Stimulated activated CD4-positive, alpha-beta T cell treated with anti-CD3 and anti-CD28 coated beads, Interleukin-1b, Interleukin-23, amount 100 ng/mL, for 1 hour (primary cell): ENCODE measurements at places on chromosomes 1 and 21.
A peak's percentile ranks its signal among the peaks of the same experiment; 100 is the strongest.

DNA sequence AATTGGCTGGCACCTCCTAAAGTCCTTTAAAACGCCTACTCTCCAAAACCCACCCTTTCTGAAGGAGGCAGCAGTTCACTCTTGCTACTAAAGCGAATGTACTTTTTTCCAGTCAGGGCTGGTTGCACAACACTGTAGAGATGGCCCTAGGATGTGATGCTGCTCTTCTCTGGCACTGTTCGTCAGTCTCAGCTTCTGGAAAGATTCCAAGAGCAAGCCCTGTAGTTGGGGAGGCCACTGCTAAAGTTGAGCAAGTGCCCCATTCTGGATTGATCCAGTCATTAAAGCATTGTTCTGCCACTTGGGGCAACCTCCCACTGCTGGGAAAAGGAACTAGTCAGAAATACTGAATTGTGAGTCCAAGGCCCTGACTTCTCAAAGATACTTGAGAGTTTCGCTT is 28.5 kb upstream of the KCNQ4 start:
- DNase-seq = no peak

DNA sequence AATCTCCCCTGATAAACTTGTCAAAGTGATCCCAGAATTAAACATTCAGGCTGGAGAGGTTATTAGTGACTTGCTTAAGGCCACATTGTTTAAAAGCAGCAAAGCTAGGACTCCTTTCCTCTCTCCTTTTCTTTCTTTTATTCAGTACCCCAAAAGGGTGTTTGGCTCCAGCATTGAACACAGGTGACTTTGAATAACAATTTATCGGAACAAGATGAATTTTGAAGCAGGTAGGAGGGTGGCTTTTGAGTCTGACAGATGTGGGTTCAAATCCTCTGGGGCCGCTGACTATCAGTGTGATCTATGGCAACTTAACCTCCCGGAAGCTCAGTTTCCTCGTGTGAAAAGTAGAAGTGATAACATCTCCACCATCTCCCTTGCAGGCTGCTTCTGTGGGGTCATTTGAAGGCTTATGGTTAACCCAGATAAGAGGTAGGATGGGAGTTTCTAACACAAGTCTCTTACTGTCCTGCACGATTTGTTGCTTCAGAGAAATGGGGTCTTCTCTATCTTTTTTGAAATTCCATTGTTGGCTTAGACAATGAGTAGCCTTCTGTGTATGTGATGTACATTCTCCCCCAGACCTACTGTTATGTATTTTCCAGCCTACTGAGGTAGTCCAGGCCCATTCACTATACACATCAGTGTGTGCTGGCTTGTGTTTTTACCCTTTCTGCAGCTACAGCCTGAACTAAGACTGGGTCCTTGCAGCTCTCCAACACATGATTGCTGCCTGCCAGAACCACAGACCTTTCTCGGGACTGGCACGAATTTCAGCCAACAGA is 29.0 kb downstream of the JUN start:
- no peak for DNase-seq

DNA sequence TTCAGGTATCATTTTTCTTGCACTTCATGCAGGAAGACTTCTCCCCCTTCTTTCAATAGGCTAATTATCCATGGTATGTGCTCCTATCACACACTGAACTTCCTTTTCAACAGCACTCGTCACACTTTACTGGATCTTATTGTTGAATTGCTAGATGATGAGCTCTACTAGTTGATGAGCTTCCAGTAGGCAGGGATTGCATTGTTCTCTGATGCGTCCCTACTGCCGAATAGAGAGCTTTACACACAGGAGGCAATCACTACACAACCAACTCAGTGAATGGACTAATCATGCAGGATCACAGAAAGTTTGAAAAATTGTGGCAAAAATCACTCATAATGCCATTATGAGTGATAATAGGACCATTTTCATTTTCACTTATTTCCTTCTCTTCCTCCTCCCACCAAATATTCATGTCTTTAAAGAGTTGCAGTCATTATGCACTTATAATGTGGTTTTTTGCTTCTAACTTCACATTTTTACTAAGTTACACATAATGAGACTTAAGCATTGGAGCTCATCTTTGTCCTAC is 128.1 kb upstream of the ZNF648 start:
- no peak for DNase-seq

DNA sequence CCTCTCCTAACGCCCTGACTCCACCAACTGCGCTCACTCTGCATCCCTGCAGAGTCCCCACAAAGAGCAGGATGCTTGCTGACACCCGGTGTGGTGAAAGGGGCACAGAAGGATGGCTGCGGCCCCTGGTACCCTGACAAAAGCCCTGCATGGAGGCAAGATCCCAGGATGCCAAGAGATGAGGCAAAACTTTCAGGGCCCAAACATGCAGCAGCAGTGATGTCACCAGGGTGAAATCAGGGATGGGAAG is 36.6 kb downstream of the SLC9A1 start:
- DNase-seq = no peak

GRCh38 chr1:191905781-191906180 is 252.5 kb upstream of the RGS18 start:
- DNase-seq = no peak

DNA sequence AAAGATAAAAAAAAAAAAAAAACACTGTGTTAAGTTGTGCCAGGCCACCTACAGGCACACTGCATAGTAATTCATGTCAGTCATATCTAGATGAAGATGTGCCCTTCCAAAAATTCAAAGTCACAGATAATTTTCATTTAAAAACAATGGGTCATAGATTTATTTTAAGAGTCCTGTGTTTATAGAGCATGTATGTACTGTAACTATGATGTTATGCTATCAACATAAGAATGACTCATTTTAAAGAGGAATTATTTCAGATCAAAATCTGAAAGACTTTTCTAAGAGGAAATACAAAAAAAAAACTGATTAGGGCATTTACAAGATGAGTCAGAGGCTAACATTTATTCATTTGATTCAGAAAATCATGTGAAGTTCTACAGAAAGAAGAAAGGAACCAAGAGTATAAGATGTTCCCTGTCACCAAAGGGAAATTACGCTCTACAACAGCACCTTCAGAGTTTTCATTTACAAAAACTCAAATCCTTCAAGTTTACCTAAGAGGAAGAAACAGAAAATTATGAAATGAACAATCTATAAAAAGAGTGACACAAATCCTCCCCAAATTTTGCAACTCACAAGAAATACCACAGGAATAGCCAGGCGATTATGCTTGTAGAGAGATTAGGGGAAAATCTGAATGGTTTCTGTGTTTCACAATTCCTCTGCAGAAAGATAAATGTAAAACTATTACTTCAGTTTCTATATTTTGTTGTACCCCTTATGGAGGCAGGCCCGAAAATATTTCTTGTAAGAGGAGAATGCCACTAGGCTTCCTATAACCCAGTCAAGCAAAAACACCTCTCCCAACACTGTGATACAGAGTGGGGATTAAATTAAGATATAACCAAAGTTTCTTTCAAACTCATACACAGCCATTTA is 13.8 kb downstream of the TP53BP2 start:
- DNase-seq = no peak

DNA sequence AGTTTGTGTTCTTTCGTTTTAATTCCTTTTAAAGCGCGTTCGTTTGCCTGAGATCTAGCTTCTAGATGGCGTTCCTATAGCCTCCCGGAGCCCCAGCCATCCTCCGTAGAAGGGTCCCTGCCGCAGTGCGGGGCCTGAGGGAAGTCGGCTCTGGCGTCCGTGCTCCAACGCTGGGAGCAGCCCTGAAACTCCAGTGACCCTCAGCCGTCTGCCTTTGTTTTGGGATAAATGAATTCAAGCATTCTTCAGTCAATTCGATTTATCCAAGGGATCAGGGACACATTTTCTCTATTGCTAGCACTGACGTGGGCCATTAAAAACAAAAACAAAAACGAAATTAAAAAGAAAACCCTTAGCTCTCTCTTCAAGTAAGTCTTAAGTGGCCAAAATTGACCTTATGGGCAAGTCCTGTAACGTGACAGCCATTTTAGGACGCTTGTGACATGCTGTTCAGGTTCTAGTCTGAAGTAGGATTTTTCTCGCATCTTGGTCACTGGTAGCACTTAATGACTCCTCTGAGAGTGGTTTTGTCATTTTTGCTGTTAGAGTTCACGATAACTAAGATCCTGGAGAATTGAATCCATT is 742 bp upstream of the HSPA13 start:
- DNase-seq = peak; percentile 5

DNA sequence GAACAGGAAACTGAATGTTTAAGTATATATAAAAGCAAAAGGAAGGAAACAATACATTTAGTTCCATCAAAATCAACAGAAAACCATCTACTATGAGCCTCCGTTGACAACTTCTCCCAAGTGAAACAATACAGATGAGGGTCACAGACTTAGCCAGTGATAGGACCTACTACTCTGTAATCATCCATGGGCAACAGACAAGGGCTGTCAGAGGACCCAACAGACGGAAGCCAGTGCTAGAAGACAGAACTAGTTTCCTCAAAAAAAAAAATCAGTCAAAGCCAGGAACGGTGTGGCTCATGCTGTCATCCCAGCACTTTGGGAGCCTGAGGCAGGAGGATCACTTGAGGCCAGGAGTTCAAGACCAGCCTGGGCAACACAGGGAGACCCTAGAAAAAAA is 20.6 kb downstream of the RERE start:
- no peak for DNase-seq

GRCh38 chr1:51238034-51238403 is 1.9 kb downstream of the RNF11 start:
- DNase-seq = no peak

- DNase-seq = no peak
These were observed 31.9 kb downstream of the OTUD7B start for GRCh38 chr1:149978547-149979023.

GRCh38 chr1:30335389-30335996 is 387.9 kb downstream of the MATN1 start:
- no peak for DNase-seq

GRCh38 chr1:26677306-26678115 is 18.3 kb upstream of the ARID1A start:
- no peak for DNase-seq

DNA sequence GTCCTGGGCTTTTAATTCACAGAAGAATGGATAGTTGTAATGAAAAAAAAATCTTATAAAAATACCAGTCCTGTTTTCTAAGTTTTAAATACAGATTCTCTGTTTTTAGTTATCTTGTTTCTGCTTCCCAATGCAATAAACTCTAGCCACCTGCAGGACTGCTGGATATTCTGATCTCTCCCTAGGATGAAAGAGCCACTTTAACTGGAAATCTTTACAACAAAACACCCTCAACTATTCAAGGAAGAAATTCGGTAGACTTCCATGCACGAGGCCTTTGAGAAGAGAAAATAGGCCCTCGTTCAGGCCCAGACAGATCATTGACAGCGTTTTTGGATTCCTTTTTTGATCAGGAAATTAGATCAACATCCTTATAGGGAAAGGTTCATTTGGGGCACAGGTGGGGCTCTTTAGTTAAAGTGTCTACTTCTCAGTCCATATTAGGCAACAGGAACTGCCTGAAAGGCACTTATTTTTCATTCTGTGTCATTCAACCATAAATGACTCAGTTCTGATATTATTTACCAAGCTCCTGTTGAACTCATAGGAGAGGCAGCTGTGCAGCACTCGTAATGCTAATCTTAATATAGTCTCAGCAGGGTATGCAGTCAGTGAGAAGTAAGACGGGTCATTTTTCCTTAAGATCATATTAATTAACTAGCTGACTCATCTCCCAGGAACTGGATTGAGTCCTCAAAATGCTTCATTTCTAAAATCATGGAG is 71.1 kb upstream of the ERRFI1 start:
- DNase-seq = no peak

DNA sequence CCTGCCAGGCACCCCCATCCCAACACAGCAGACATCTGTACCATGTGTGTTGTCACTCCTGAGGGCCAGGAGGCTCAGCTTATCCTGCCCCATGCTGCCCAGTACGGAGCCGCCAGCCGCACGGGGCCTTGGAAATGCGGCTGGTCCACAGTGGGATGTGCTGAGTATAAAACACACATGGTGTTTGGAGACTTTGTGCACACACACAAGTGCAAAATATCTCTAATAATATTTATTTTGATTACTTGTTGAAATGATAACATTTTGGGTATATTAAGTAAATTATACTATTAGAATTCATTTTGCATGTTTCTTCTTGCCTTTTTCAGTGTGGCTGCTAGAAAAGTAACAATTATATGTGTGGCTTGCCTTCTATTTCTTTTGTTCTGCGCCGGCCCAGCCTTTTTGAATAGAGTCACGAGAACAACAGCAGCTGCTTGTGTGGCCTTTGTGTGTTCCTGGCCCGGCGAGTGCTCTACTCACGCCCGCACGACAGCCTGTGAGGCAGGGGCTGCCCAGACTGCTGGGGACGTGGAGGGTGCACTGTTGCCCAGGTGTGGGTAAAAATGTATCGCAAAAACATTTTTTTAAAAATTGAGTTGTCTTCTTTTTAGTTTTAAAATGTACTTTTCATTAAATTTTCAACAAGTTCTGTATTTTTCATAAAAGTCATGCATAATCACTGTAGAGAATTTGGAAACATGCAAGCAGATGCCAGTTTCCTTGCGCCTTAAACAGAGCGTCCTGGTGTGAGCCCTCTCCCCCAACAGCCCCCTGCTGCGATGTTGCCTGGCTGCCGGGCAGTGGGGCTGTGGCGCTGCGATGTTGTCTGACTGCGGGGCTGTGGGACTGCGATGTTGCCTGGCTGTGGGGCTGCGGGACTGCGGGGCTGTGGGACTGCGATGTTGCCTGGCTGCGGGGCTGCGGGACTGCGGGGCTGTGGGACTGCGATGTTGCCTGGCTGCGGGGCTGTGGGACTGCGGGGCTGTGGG is 35.5 kb downstream of the COQ8A start:
- DNase-seq = no peak

GRCh38 chr21:45496968-45497845 is 45.0 kb downstream of the SLC19A1 start:
- no peak for DNase-seq

GRCh38 chr21:25506887-25507286 is 100.4 kb downstream of the MRPL39 start:
- DNase-seq = no peak

DNA sequence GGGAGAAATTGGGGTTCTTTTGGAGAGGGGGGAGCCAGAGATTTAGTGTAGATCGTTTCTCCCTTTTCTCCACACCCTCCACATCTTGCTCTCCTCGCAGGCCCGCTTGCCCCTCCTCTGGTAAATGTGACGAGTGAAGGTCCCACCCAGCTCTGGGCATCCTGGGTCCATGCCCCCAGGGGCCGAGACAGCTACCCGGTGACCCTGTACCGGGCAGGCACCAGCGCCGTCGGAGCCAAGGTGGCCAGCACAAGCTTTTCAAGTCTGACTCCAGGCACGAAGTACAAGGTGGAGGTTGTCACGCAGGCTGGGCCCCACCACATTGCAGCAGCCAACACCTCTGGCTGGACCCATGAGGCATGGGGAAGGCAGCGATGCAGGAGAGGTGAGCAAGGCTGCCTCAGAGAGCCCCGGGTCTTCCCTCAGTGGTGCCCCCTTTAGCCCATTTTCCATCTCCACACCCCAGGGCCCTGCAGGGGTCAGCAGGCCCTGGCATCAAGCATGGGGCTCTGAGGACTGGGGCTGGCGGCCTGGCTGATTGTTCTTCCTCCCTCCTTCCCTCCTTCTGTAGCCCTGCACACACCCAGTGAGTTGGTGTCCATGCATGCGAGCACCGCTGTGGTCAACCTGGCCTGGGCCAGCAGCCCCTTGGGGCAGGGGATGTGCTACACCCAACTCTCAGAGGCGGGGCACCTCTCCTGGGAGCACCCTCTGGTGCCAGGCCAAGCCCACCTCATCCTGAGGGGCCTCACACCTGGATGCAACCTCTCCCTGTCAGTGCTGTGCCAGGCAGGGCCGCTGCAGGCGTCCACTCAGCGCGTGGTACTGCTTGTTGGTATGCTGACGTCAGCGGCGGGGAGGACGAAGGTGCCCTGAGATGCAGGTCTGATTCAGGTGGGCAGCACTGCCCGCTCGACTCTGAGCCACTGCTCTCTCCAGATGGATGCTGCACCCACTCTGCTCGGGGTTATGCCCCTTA is 16.4 kb upstream of the LGR6 start:
- DNase-seq = no peak

- no peak for DNase-seq
These were observed 14.4 kb downstream of the LMNA start for GRCh38 chr1:156128654-156129597.
